ENCODE measurements at places on chromosomes 1 and 21.
A peak's percentile ranks its signal among the peaks of the same experiment; 100 is the strongest.

DNA sequence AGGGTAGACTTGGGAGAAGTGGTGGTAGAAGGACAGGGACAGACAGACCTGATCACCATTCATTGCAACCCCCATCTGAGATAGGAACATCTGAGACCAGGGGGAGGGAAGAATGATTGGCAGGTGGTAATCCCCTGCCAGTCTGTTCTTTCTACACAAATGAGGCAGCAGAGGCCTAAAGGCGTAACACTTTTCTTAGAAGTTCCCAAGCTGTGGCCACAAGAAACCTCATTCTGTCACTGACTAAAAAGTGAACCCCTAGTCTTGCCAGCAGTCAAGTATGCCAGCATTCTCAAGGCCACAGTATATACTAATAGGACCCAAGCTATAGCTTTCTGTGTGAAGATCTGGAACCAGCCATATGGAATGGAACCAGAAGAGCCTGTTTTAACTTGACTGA, 638.0 kb downstream of the KCNT2 start:
- DNase-seq = peak; percentile 17

DNA sequence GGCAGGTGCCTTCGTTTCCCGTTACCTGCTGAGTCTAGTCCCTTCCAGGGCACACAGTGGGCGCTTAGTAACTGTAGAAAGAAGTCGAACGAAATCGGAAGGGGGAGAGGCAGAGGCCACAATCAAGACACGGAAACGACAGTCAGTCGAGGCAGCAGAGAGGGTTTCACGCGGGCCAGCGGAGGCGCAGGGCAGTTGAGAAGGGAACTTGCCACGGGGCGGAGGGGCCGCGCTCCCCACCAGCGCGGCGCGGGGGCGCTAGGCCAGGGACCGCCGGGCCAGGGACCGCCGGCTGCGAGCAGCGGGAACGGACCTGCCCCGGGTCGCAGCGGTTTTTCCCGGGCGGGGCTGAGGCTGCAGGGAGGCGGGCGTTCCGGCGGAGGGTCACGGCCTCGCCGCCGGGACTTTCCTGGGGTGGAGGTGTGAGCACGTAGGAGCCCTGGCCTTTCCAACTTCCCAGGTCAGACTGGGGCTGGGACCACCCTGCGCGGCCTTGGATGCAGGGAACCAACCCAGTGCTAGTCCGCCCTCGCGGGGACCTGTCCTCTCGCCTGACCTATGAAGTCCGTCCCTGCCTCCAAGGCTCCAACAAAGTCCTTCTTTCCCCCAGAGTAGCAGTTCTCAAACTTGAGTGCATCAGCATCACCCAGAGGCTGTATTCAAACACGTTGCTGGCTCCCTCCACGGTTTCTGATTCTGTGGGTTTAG, 150.1 kb upstream of the FGGY start:
- peak; percentile 54 for DNase-seq

DNA sequence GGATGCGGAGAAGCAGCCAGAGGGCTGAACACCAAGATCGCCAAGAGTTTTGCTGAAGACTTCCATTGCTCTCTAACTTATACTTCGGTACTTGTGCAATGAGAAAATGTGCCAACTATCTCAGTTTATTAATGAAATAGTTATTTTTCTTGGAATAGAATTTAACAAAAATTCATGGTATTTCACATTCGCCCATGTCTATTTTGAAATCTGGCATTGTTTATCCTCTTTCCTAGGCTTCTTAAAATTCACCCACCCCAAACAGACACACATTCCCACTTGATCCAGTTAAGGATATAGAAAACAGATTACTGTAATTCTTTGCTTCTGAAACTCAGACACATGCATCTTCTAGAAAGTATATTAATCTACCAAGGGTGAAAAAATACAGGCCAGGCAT, 56.3 kb upstream of the ADAMTS5 start:
- no peak for DNase-seq

DNA sequence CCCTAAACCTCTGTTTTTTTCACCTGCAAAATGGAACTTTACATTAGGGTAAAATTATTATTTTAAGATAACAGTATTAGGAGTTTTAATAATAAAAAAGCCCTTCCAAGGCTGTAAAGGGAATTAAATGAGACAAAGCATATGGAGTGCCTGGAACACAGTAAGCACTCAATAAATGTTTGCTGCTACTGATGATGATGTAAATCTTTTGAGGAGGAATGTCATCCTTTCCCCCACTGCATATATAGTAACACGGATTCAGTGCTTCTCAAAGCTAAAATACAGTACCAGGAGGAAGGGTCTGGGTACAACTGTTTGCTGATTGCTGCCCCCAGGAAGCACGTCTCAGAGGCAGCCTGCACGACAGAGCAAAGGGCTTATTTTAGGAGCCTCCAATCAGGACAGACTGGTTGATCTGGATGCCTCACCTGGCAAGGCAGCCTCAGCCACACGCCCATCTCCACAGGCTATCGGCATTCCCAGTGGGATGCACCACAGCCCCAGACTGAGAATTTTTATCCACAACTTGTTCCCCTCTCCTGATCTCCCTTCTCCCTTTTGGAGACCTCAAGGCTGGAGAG, 64.4 kb downstream of the GADD45A start:
- no peak for DNase-seq

- no peak for DNase-seq
Measured at GRCh38 chr1:63835128-63835527, 61.3 kb downstream of the ROR1 start.

- no peak for DNase-seq
Measured at GRCh38 chr1:160168016-160168415, 16.6 kb downstream of the ATP1A4 start.

DNA sequence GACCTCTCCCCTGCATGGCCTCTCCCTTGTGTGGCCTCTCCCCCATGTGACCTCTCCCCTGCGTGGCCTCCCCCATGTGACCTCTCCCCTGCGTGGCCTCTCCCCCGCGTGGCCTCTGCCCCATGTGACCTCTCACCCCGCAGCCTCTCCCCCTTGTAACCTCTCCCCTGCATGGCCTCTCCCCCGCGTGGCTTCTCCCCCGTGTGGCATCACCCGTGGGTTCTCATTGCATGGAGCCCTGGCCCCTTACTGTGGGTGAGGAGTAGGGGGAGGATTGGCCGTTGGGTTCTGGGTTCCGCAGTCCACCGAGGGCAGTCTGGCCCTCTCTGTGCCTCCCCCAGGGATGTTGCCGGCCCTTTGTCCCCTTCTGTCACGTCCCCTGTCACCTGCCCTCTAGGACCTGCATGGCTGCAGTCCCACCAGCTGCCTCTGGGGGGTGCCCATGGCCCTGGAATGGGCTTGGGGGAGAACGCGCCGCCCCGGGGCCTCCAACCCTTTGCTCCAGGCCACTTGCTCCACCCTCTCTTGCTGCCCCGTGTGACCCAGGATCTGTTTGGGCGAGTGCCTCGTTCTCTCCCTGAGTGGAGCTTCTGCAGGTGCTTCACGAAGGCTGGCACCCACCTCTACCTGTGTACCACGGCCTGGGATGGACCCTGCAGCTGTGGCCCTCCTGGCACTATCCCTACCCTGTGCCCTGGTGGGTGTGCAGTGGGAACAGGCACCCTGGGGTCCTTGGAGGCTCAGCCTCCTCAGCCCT, 21.3 kb downstream of the RRP1 start:
- peak; percentile 79 for DNase-seq

- no peak for DNase-seq
Measured at GRCh38 chr1:176691251-176692228, 228.6 kb downstream of the PAPPA2 start.

DNA sequence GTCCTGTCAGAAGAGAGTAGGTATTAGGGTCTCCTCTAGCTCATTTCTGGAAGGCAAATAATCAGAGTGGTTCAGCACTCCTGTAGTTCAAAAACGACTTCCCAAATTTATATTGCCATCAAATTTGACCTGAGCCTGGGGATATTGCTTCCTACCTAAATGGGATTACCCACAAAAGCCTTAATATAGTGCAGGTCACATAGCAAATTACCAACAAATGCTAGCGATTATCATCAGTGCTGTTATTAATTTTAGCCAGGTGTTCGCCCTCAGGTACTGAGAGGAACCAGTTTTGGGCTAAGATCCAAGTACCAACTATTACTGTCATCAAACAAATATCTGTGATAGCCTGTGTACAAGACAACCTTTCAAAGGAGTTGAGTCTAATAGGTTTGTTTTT, 661.8 kb upstream of the PTBP2 start:
- no peak for DNase-seq

GRCh38 chr1:163055531-163055930, 13.6 kb upstream of the RGS4 start:
- no peak for DNase-seq

DNA sequence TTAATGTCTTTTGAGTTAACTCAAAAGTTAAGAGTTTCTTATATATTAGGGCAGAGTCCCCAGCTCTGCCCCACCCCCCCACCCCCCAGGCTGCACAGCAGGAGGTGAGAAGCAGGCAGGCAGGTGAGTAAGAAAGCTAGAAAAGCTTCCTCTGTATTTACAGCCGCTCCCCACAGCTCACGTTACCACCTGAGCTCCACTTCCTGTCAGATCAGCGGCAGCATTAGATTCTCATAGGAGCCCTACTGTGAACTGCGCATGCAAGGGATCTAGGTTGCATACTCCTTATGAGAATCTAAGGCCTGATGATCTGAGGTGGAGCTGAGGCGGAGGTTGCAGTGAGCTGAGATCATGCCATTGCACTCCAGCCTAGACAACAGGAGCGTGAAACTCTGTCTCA, 81.9 kb downstream of the SIM2 start:
- DNase-seq = no peak

- no peak for DNase-seq
Measured at GRCh38 chr1:82762829-82763532, 962.2 kb downstream of the ADGRL2 start.

GRCh38 chr1:172663732-172664131, 4.8 kb downstream of the FASLG start:
- no peak for DNase-seq

DNA sequence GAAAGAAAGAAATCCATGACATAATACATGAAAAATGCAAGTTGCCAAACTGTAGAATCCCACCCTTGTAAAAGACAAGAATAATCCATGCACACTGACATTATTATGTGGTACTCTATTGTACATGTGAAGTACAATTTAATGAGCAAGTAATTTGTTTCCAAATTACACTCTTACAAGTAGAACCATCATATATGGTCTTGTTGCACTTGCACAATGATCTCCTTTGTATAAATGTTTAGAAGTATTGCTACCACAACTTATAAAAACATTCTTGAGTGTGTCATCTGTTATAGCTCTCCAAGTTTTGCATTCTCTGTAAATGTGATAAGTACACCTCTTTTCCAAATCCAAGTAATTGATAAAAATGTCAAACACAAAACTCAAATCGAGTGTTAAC, 29.1 kb upstream of the ZNF281 start:
- no peak for DNase-seq

DNA sequence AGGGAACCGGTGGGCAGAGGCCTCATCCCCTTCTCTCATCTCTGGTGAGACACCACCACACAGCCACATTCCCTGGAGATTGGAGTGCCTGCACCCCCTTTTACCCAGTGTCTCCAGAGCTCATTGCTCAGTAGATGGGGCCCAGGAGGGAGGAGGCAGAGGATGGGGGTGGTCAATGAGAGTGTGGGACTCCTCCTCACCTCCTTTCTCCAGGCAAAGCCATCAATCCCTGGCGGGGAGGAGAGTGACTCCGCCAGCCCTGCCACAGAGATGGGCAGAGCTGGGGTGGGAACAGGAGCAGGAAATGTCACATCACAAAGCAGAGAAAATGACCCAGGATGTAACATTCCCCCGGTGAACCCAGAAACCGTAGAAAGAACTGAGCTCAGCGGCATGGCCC, 117.2 kb downstream of the MATN1 start:
- no peak for DNase-seq

DNA sequence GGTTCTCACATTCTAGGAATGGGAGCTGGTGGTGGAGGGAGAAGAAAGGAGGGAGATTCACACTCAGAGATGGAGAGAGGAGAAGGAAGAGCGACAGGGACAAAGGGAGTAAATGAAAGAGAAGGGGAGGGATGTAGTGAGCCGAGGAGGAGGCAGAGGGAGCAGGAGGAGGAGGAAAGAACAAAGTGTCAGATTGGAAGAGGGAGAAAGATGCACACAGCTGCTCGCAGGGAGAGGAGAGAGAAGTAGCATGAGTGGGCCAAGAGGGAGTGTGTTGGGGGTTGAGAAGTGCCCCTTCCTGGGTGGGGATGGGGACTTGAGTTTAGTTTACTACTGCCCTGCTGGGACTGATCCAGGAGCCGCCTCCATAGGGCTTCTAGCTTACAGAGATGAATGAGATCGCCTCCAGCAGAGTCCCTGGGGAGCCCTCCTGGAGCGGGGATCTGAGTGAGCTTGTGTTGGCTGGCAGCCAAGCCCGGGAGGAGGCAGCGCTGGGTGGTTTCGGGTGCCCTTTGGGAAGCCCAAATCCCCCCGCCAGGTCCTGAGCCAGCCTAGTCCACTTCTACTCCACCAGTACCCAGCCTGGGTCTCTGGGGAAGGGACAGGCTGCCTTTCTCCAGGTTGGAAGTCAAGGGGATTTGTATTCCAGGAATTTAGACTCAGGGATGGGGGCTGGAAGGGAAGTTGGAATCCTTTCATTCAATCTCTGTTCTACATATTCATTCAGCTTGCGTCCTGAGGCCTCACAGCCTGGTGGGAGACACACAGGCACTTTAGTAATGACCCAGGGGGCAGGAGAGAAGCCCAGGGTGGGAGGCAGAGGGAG, 20.9 kb downstream of the PTPRU start:
- no peak for DNase-seq

DNA sequence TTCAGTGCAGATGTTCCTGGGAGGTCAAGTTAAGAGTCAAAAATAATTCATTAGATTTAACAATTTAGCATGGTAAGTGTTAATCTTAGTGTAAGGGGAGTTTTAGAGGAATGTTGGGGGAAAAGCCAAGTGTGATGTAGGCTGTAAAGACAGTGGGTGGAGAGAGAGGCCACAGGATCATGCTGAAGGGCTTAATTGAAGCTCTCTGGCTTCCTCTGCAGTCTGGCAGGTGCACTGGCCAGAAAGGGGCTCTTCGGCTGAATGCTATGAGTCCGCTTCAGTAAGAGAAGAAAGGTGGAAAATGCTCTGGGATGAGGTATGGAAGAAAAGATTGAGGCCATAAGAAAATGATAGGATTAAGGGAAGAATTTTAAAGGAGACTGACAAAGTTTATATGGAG, 3.0 kb downstream of the BRDT start:
- no peak for DNase-seq

GRCh38 chr1:204678721-204679475, 6.6 kb downstream of the LRRN2 start:
- no peak for DNase-seq

DNA sequence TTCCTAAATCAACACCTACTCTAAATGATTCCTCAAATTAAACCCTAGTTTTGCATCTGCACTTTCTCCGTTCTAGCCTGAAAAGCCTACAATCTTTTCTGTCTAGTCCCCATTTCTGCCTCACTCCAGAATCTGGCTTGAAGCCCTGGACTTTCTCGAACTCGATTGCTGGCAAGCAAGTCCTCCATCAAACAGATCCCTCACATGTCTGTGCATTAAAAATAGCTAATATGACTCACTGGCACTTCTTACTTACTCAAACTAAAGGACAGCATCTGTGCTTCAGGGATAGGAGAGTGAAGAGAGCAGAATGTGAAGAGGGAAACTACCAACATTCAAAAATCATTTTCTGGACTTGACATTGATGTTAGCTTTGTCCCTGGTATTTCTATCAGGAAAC, 51.8 kb upstream of the CXADR start:
- DNase-seq = no peak

All from T-helper 2 cell (primary cell).